ENCODE measurements at places on chromosomes 1 and 21.

DNA sequence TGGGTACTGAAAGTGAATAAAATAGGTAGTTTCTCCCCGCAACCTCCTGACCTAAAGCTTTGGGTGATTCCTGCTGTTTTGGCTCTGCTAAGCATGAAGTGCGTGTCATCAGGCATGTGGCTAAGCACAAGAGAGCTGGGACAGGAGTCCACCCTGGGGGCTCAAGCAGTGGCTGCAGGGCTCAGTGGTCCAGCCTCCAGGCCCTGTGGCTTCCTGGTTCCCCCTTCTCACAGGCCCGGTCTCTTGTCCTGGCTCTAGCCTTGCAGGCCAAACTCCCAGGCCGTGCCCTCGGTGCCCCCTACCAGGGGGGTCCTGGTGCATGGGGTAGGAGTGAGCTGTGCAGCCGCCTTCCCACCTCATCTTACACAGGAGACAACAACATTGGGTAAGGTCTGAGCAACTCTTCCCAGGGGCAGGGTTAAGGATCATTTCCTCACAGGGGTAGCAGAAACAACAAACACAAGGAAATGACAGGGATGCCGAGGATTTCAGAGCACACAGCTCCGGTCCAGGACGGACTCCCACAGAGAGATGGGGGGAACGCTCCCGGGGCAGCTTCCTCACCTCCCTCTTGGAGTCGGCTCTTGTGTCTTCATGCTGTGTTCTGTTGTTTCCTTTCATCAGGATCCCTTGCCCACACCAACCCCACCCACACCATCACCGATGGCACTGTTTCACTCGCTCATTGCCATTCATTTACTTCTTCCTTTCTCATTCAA is 19.8 kb upstream of the SLC2A1 start:
- DNase-seq: no peak

DNA sequence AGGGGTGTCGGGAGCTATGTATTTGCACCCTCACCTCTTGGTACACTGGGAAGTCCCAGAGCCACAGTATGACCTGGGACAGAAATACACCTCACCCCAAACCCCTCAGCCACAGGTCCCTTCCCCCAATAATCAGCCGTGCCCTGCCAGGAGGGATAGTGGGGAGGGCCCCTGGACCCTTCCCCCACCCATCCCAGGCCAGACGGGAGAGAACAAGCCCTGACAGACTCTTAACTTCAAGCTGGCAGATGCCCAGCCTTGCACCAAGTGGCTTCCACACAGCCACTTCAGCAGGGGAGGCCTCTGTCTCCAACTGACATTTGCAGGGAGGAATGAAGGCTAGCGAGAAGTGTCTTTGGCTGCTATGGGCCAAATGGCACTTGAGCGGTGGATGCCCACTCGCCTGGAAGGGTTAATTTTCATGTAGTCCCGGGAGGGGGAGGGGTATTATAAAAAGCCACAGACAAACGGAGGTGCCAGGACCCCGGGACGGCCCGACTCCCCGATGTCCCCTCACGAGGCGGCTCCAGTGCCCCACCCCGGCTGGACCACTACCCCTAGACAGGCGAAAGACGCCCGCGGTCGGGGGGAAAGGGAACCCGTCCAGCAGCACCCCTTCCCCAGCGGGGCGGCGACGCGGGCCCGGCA is 495 bp downstream of the SYNC start:
- no peak for DNase-seq

DNA sequence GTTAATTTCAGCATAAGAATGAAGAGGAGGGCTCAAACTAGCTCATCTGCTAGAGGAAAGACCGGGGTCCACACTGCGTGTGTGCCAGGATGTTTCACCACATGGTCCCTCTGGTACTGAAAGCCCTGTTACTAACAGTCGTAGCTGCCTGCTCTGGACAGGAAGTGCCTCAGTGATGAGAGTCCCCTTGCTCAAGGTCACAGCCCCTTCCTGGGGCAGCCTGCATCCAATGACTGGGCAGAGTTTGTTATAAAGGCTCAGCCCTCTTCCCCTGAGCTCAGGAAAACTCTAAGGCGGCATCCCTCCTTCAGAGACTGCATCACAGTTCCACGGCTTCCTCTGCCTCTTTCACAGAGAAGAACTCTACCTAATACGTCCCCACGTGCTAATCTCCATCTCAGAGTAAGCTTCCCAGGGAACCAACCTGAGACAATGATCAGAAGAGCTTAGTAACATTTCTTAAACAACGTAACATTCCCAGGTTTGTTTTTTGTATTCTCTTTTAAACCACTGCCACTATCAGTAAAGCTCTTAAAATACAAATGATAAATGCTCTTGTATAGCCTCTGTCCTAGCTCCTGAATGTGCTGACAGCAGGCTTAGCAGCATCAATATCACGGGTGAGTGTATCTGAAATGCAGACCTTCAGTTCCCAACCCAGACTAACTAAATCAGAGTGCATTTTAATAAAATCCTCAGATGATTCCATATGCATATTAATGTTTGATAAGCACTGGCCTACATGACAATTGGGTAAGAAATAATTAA is 38.0 kb upstream of the ATP1A1 start:
- DNase-seq: no peak

GRCh38 chr1:226425004-226425378 is 17.1 kb upstream of the PARP1 start:
- DNase-seq: peak; percentile 8

GRCh38 chr1:206551986-206552326 is 44.6 kb downstream of the RASSF5 start:
- DNase-seq: peak; percentile 90

DNA sequence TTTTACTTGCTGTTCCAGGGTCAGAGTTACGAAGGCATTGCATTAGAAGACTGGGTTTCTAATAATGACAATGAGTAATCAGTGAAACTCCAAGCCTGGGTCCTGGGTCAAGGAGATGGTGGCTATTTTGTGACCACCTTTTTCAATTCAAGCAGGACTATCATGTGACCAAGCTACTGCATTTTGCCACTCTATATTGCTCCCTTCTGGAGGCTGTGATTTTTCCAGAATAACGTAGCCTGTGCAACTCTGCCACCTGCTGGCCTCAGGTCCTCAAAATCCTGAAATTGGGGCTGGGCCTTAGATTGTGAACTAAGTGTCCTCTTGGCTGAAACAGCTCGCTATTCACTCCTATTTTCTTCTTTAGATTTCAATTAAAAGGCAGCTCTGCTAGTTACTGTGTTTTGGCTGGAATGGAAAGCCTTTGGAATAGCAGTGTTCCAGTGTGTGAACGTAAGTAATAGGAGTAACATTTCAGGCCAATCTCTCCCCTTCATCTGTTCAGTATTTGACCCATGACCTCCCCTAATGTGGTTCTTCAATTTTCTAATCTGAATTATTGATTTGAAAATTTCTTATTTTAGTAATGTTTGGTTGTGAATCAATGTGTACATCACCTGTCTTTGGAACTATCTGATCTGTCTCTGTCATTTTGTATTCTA is 52.9 kb upstream of the CD46 start:
- DNase-seq: peak; percentile 20

DNA sequence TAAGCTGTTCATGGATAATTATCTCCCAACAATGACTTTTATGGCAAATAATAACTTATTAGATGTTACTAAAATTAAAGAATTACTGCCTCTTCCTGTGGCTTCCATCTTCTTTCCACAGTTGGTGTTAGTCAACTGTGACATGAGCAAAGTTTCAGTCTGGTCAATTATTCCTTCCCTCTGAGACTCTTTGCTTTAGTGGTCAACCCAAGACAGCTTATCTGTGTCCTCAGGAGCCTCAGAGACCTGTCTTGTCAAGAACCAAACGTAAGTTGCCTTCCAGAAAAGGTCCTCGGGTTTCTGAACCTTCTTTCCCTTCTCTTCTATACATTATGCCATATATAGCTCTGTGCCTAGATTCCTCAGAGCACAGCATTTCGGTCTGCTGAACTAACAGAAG is 263.2 kb upstream of the ZP4 start:
- no peak for DNase-seq

DNA sequence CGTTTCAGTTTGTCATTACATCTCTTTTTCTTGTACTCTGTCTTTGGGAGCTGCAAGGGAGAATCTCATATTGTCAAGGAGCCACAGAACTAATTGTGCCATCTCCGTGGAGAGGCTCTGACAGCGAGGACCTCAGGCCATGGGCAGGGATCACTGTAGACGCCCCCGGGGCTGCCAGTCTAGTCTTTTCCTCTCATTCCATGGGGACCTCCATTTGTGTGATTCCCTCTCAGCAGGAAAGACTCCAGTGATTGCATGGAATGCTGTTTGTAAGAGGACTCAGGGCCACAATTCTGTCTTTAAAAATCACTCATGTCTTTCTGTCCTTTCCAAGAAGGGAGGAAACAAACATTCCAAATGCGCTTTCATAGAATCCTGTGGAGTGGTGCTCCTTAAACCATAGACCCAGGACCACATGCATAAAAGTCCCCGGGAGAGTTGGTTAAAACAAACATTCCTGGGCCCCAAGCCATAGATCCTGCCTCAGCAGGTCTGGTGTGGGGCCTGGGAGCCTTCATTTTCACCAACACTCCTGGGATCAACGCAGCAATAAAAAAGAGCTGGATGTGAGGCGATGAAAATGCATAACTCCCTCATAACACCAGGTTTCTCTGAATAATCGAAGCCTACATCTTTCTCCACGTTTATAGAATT is 104.5 kb downstream of the ZP4 start:
- DNase-seq: no peak

GRCh38 chr1:175376194-175376593 is 183.6 kb upstream of the KIAA0040 start:
- DNase-seq: no peak

GRCh38 chr1:54815086-54815876 is 14.2 kb upstream of the TTC22 start:
- DNase-seq: no peak

- DNase-seq: no peak
Observed at GRCh38 chr21:45578176-45578801, 36.0 kb upstream of the SLC19A1 start.

DNA sequence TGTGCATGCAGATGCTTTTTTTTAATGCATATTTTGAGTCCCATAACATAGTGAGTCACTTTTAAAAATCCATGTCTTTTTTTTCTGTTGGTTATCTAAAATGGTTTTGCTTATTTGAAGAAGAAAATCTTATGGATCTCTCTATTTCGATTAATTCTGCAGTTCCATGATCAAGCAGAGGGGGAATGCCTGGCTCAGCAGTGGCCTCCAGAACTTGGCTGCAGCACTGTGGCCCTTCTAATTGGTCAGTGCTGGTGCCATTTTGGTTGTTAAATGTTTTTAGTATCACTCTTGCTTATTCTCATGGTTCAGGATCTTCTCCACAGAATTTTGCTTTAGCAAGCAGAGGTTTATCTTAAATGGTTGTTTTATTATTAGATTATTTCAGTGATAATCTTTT is 11.2 kb downstream of the EPHX4 start:
- no peak for DNase-seq

DNA sequence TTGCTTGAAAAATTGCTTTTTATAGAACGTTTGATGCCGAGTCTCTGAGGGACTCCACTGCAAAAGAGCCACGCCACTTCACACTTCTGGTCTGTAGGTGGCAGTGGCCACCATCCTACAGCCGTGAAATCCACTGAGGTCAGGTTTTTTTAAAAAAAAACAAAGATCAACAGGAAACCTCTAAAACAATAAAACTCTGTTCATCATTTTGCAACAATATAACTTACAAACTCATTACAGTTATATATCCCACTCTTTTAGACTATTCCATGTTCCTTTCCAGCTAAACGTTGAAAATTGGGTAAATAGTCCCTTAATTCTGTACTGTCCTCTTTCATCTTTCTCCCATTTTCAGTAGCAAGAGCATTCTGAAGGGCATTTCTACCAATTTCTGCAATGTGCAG is 64.6 kb upstream of the FMN2 start:
- no peak for DNase-seq

DNA sequence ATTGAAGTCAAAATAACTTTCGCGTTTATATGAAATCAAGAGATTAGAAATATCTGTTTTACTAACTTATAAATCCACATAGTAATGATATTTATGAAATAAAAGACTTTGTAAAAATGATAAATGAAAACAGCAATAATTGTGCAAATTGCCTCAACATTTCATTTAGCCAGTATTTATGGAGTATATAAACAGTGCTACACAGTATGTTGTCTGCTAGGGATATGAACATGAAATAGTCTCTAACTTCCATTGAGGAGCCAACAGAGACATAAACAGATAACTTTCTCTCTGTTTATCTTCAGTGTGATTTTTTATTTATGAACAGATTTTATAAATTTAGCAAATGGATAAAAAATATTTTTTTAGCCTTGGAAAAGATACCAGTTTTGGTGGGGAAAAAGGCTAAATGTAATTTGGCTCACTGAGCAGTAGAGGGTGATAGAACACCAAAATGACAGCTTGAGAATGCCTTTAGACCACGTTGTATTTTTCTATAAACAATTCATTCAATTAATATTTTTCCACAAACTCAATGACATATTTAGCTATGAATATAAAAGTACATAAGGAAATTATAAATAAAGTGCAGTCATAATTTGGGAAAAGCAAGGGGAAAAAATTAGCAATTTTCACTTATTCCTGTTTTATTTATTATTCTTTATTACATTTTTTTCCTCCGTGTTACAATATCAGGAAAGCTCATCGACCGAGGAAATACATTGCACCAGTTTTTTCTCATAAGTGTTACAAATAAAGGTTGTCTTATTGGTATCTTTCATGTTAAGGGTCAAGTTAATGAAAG is 47.5 kb upstream of the EEIG2 start:
- peak; percentile 66 for DNase-seq

DNA sequence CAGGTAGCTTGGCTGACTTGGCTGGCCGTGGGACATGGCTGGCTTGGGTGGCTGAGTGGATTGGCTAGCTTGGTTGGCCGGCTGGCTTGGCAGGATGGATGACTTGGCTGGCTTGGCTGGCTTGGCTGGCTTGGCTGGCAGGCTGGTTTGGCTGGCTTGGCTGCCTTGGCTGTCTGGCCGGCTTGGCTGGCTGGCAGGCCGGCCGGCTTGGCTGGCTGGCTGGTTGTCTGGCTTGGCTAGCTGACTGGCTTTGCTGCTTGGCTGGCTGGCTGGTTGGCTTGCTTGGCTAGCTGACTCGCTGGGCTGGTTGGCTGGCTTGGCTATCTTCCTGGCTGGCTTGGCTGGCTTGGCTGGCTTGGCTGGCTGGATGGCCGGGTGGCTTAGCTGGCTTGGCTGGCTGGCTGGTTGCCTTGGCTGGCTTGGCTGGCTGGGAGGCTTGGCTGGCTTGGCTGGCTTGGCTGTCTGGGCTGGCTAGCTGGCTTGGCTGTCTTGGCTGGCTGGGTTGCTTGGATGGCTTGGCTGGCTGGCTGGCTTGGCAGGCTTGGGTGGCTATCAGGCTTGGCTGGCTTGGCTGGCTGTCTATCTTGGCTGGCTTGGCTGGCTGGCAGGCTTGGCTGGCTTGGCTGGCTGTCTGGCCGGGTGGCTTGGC is 129.7 kb upstream of the FAM72C start:
- DNase-seq: no peak

Data from CD4-positive, alpha-beta T cell treated with Interleukin-10 for 1 hour (primary cell).